CD14-positive monocyte (primary cell): ENCODE measurements at places on chromosomes 6 and 20.

DNA sequence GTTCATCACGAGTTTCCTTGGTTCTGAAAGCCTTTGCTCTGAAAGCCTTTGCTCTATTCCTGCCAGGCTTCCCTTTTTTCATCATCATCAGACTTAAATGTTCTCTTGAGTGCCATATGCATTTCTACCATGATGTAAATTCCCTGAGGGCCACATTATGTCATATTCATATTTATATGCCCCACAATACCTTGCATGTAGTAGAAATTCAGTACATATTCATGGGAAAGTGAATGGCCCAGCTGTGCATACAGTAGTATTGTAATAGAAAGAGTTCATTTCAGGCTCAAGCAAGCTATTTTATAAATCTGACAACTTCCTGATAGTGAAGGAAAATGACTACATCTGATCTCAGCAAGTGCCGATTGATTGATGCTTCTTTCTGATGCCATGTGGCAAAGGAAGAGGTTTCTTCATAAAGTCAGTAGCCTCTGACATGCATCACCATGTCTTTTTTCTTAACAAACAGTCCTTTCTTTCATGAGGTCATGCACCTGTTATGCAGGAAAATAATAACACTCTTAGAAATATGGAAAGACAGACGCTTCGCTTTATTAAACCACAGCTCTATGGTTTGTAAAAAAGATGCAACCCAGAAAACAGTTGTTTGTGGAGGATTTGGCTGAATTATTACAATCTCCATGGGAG is 308.7 kb downstream of the SAMD5 start:
- H3K27me3 ChIP-seq = no peaks in the 10 kb centered on the region
- no peak overlapping the region for H3K27ac ChIP-seq
- H3K36me3 ChIP-seq = no peaks in the 10 kb centered on the region
- no peak for DNase-seq

DNA sequence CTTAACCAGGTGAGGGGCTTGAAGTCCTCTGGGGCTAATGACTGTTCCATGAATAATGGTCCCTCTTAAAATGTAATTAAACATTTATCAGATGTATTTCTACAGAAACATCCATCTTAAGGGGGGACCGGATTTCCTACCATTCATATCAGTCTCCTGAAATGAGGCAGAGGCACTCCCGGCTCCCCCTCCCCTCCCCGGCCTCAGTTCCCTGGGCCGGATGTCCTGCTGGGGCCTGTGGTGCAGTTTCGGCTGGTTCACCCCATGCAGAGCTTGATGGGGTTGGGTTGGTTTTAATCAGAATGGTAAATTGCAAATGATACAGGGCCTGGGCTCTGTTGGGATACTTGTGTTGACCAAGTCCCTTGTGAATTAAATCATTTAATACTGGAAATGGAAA is 349.4 kb downstream of the PREX1 start:
- no peaks in the 10 kb centered on the region for H3K4me1 ChIP-seq
- no peaks in the 10 kb centered on the region for H3K36me3 ChIP-seq
- no peak overlapping the region for H3K4me3 ChIP-seq
- H3K27ac ChIP-seq = no peak overlapping the region
- no peak for DNase-seq

- no peaks in the 10 kb centered on the region for H3K27me3 ChIP-seq
- H3K27ac ChIP-seq = no peak overlapping the region
- H3K4me3 ChIP-seq = no peak overlapping the region
- H3K36me3 ChIP-seq = no peaks in the 10 kb centered on the region
- DNase-seq = no peak
- no peaks in the 10 kb centered on the region for H3K4me1 ChIP-seq
Observed at GRCh38 chr6:126170433-126170832, 169.5 kb upstream of the CENPW start.

DNA sequence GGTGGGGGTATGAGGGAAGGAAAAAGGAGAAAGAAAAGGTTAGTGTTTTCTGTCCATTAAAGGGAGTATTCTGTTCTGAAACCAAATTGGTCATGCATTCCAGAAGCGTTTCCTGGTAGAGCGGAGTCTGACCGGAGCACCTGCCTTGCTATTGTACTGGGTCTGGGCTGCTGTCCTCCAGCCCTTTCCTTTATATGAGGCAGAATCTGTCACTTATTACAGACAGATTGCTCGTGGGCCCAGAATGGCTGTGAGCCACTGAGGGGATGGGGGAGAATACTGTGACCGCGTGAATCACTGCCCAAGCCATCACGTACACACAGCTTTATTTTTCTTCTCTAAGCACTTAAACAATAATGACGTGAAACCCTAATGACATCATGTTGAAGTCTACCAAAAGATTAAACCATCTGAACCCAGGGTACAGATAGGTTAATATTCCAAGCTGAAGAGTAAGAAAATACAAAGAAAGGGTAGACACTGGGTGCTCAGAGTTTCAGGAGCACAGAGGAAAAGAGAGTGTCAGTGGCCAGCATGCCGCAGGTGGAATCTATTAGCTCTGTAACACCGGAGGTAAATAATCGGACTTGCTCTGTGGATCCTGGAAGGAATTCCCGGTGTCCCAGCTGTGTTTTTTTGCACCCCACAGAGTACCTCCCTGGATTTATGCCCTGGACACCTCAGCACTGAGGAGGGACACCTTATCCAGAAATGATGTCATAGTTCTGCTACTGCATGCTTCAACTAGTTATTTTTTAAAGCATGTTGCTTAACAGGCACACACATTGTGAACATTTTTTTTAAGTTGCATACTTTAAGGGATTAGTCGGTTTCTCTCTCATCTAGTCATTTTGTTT is 573.3 kb downstream of the PKHD1 start:
- H3K4me1 ChIP-seq = no peaks in the 10 kb centered on the region
- H3K27me3 ChIP-seq = no peaks in the 10 kb centered on the region
- H3K4me3 ChIP-seq = no peak overlapping the region
- H3K36me3 ChIP-seq = no peaks in the 10 kb centered on the region
- no peak for DNase-seq

DNA sequence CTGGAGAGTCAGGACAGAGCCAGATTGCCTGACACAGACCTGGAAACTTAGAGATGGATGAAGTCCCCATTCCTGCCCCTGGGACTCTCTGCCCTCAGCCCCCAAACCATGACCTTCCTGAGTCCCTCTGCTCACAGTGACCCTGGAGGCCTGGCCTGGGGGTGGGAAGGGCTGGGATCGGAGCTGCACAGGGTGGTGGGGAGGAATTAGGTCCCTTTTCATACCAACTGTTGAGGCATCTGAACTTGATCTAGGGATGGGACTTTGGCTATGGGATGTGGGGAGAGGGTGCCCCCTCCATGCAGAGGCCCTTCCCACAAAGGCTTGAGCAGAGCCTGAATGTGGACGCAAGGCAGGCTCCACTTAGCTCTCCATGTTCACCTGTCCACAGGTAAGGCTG is 144.1 kb downstream of the MRPL14 start:
- DNase-seq = no peak
- H3K27me3 ChIP-seq = no peaks in the 10 kb centered on the region
- no peaks in the 10 kb centered on the region for H3K36me3 ChIP-seq
- H3K27ac ChIP-seq = no peak overlapping the region
- no peak overlapping the region for H3K4me3 ChIP-seq

- no peaks in the 10 kb centered on the region for H3K27me3 ChIP-seq
- H3K4me3 ChIP-seq = no peak overlapping the region
- H3K36me3 ChIP-seq = no peaks in the 10 kb centered on the region
- H3K4me1 ChIP-seq = no peaks in the 10 kb centered on the region
- no peak overlapping the region for H3K27ac ChIP-seq
Observed at GRCh38 chr6:100915876-100916275, 34.7 kb upstream of the ASCC3 start.

GRCh38 chr6:107564589-107564951 is 74.7 kb downstream of the SOBP start:
- H3K4me3 ChIP-seq = no peak overlapping the region
- no peaks in the 10 kb centered on the region for H3K27me3 ChIP-seq
- no peak overlapping the region for H3K27ac ChIP-seq
- H3K36me3 ChIP-seq = no peaks in the 10 kb centered on the region

- H3K27ac ChIP-seq = no peak overlapping the region
- no peaks in the 10 kb centered on the region for H3K4me1 ChIP-seq
- H3K27me3 ChIP-seq = no peaks in the 10 kb centered on the region
Observed at GRCh38 chr20:54726687-54727300, 251.4 kb downstream of the DOK5 start.

DNA sequence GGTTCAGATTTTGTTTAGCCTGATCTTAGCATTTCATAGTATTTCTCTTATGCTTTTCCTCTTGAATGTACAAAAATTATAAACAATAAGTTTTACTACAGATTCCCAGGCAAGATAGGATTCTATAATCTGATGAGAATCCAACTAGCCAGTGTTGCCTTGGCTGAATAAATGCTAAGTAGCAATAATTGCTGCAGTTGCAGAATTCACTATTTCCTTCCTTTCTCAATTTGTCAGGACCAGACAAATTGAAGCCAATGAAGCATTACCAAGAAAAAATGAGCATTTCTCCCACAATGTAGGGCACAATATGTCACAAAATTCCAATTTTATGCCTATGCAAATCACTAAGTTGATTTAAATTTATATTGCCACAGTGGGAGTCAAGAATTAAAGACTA is 260.2 kb downstream of the KIF16B start:
- H3K27ac ChIP-seq = no peak overlapping the region
- H3K4me3 ChIP-seq = no peak overlapping the region
- no peak for DNase-seq
- H3K4me1 ChIP-seq = peaks cover 16% of the 10 kb centered on the region
- H3K36me3 ChIP-seq = peaks cover 11% of the 10 kb centered on the region
